ENCODE measurements at places on chromosomes 1 and 21.

GRCh38 chr1:200409203-200409760, 554 bp downstream of the ZNF281 start:
- DNase-seq = peak; percentile 53

GRCh38 chr1:4657244-4657789, 2.9 kb downstream of the AJAP1 start:
- DNase-seq = no peak

- no peak for DNase-seq
Measured at GRCh38 chr1:92949937-92950817, 11.1 kb downstream of the DIPK1A start.

DNA sequence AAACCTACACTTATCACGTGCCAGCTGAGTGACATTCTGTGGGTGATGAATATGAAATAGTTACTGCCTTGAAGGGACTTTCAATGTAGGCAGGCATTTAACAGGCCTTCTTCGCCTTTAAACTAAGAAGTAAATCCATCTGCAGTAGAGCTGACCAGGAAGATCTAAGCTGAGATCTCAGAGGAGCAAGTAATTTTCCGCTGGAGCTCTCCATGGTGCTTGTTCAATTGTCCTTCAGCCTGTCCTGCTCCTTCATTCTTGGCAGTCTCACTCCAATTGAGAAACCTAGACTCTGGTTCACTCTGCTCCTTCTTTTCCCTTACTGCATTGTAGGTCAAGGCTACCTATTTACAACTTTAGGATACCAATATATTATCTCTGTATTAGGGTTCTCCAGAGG, 183.5 kb downstream of the HMCN1 start:
- DNase-seq = no peak

DNA sequence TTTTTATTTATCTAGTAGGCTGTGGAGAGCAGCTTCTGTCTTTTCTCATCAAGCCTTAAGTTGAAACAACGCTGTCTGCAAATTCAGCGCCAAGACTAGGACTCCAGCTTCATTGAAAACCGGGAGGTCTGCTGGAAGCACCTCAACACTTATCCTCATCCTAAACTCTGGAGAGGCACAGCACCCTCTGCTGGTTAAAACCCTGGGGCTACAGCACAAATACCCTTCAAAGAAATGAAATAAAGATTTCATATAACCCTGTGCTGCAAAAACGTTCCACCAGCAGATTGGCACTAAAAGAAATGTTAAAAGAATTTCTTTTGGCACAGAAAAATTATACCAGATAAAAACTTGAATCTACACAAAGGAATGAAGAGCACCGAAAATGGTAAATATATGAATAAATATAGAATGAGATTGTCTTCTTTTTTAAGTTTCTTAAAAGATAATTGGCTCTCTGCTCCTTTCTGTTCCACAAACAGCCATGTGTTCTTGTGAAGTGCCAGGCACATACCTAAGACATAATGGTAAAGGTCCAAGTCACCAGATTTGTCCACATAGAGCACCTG, 227.7 kb upstream of the SAMSN1 start:
- DNase-seq = peak; percentile 17
